HEK293T (cell line): ENCODE measurements at places on chromosomes 16 and 17.

DNA sequence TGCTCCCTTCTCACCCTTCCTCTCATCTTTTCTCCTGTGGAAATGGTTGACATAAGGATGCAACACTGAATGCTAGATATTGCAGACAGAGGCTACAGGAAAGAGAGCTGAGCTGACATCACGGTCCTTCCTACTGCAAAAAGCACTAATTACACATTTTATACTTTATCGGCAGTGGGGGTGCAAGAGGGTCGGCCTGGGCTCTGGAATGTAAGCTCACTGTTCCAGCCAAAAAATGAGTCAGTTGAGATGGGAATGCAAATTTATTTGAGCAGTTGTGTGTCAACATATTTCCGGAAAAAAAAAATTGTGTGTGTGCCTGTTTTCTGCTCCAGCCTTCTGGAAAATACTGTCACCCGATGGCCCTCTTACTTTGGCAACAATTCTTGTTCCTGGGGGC, 14.1 kb upstream of the MRTFB start:
- no peak for DNase-seq

- no peak for DNase-seq
These were observed 64.6 kb downstream of the CDK5R1 start for GRCh38 chr17:32551186-32551955.

DNA sequence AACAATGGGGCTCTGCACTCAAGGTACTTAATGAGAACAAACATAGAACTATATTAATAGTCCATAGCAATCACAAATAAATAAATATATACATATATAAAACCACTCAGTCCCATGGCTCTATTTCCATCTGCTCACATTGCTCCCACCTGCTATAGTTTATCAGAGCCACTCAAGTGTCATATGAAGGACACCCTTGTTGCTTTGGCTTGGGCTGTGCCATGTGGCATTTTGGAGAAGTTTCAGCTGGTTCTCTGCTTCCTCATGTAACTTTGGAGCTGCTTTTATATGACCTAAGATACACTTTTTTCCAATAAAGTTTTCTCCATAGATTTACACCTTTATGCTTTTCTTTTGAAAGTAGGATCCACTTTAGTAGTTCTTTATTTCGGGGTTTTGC, 126.4 kb downstream of the KCNJ2 start:
- no peak for DNase-seq

GRCh38 chr17:49822829-49823228, 25.0 kb downstream of the TAC4 start:
- DNase-seq = no peak

DNA sequence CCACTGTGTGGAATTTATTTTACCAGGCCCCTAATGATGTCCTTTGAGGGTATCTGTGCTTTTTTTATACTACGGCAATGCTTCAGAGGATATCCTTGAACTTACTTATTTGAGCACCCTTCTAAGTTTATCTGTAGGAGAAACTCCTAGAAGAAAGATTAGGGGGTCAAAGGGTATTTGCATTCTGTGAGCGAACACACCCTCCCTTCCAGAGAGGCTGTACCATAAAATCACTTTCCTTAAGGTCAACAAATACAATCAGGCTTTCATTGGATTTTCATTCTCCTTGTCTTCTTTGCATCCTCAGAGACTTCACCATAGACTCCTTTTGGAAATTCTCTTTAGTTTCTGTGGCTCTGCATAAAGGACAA, 4.7 kb upstream of the C1QTNF1 start:
- no peak for DNase-seq

DNA sequence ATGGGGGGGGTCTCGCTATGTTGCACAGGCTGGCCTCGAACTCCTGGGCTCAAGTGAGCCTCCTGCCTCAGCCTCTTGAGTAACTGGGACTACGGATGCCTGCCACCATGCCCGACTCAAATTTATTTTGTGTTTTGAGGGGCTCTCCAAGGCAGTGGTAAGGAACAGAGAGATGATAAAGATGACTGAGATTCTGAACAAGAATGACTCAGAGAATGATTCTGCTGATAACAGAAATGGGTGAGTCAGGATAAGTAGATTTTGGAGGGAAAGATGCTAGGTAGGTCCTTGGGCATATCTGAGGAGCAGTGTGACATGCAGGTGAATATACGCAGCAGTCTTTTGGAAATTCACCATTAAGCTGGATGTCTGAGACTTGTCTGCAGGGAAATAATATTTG, 2.6 kb downstream of the TMEM220 start:
- no peak for DNase-seq

GRCh38 chr16:86768999-86769398, 190.7 kb downstream of the FOXL1 start:
- no peak for DNase-seq

DNA sequence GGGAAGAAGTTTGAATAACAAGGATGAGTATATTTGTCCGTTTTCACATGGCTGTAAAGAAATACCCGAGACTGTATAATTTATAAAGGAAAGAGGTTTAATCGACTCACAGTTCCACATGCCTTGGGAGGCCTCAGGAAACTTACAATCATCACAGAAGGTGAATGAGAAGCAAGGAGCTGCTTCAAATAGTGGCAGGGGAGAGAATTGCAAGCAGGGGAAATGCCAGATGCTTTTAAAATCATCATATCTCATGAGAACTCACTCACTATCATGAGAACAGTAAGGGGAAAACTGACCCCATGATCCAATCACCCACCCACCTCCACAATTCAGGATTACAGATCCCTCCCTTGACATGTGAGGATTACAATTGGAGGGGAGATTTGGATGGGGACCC, 212.8 kb upstream of the CDH8 start:
- no peak for DNase-seq

- peak; percentile 98 for DNase-seq
These were observed 822 bp upstream of the ZSCAN10 start for GRCh38 chr16:3099732-3100499.

GRCh38 chr17:2015314-2015713, 9.8 kb downstream of the RTN4RL1 start:
- DNase-seq = no peak

GRCh38 chr17:82302568-82302963, 14.8 kb downstream of the CD7 start:
- DNase-seq = no peak

GRCh38 chr17:35984140-35984539, 2.4 kb downstream of the CCL14 start:
- no peak for DNase-seq

- no peak for DNase-seq
These were observed 2.9 kb downstream of the TMEM170A start for GRCh38 chr16:75461575-75461974.

GRCh38 chr16:65318138-65318537, 196.3 kb upstream of the CDH11 start:
- no peak for DNase-seq

- no peak for DNase-seq
These were observed 8.6 kb downstream of the CMC2 start for GRCh38 chr16:80997964-80998620.

- no peak for DNase-seq
These were observed 4.7 kb downstream of the LPCAT2 start for GRCh38 chr16:55513616-55514015.

- no peak for DNase-seq
These were observed 2.7 kb upstream of the HAP1 start for GRCh38 chr17:41736983-41737679.

GRCh38 chr16:11232852-11233726, 22.9 kb downstream of the SOCS1 start:
- no peak for DNase-seq

DNA sequence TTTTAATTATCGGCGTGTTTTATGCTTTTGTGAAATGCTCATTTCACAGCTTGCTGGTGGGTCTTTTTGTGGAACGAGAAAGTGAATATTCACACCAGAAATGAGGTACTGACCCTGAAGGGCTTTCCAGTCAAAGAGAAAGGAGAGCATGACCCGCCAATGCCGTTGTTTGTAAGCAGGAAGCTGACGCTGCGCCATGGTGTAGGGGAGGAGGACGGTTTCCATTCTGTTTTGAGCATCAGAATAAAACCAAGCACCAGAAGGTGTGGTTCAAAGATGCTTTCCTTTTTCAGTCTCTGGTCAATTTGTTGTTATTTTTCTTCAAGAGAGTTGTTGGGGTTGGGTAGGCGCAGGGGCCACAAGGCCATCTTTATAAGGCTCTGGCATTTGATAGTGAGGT, 669.3 kb downstream of the WWOX start:
- no peak for DNase-seq

- no peak for DNase-seq
These were observed 5.0 kb upstream of the TIMP2 start for GRCh38 chr17:78929908-78930775.

- no peak for DNase-seq
These were observed 17.2 kb upstream of the CACNG5 start for GRCh38 chr17:66817750-66818149.

- no peak for DNase-seq
These were observed 3.7 kb downstream of the LDHD start for GRCh38 chr16:75112734-75113491.

GRCh38 chr16:48408688-48409087, 23.5 kb upstream of the SIAH1 start:
- DNase-seq = no peak

DNA sequence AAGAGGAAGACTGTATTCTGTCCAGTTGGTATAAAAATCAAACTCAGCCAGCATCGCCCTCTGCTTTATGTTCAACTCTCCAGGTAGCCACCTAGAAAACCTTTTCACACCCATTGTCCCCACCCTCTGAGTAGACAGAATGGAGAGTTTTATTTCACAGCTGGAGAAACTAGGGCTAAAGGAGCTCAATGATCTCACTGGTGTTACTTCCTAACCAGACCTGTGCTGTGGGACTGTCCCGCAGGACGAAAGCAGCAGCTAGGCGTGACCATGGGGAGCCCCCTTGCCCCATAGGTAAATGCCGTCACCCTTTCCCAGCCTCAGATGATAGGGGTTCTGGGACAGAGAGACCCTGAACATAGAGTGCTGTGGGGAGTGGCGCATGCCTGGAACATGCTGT, 67.7 kb downstream of the CYLD start:
- DNase-seq = no peak

DNA sequence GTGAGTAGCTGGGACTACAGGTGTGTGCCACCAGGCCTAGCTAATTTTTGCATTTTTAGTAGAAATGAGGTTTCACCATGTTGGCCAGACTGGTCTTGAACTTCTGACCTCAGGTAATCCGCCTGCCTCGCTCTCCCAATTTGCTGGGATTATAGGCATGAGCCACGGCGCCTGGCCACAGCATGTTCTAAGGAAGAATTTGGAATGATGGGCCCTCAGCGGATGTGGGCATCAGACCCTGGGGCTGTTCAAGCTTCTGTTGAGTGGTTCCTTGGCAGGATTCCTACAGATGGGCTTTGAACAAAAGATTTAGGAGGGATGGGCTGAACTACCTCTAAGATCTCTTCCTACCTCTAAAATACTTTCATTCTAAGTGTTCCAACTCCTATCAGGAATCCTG, 4.1 kb downstream of the PRPSAP2 start:
- DNase-seq = no peak

GRCh38 chr17:19273731-19274130, 36.6 kb downstream of the EPN2 start:
- no peak for DNase-seq

GRCh38 chr17:53061446-53061845, 761.3 kb upstream of the KIF2B start:
- DNase-seq = no peak

GRCh38 chr16:65754820-65755691, 611.4 kb upstream of the CDH5 start:
- no peak for DNase-seq

DNA sequence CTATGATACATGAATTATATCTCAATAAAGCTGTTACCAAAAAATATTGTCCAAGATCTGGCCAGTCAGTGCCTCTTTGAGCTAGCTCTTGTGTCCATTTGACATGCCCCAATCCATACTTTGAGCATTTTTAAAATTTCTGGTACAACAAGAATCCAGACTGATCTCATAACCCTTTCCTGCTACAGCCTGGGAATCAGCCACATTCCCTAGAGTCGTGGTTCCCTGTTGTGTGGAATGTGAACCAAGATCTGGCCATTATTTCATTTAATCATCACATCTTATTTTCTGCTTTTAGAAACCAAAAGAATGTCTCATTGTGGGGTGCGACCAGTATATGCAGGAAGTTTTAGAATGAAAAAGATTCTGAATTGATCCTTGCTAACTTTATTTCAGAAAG, 34.3 kb upstream of the RPRML start:
- no peak for DNase-seq

GRCh38 chr17:3545151-3545550, 12.5 kb downstream of the TRPV3 start:
- no peak for DNase-seq

- DNase-seq = peak; percentile 99
These were observed at the start of the genes RPS6KB1 and TUBD1 for GRCh38 chr17:59892924-59893675. TSS of gene RPS6KB1 (plus strand) at chr17:59893121. CDS start at chr17:59893185, 64 bp downstream. TSS of gene TUBD1 (minus strand) at chr17:59892943. CDS start at chr17:59891002, 1,941 bp downstream.

GRCh38 chr16:3152277-3152990, 17.6 kb downstream of the ZNF213 start:
- DNase-seq = peak; percentile 68

DNA sequence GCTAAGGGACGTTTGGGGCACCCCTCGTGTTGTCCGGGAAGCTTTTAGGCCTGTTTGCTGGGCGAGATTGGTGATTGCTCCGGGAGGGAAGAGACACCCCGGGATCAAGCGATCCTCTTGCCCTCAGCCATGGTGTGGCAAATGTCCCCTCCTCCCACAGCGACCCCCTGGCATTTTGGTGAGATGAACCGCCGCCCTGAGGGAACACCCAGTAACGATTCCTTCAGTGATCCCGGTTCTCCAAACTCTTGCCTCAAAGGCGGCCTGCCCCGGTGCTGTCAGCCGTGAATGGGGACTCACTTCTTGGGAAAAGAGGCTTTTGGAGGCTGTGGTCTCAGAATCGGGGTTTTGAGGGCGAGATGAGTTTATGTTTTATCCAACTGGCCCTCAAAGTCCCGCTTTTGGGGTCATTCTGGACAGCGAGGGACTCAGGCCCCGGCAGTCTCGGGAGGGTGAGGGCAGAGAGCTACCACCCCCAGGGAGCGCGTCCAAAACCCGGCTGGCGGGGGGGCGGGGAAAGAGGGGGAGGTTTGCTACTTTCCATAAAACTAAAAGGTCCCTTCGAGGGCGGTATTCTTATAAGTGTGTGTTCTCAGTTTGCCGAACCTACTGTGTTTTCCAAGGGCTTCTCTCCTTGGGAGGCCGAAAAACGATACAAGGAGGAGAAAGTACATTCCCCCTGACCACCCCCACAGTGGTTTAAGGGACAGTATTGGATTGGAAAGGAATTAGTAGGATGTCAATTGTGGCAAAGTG, 232.7 kb downstream of the MRTFB start:
- no peak for DNase-seq

- no peak for DNase-seq
These were observed 180.1 kb upstream of the SDK2 start for GRCh38 chr17:73824321-73824720.

DNA sequence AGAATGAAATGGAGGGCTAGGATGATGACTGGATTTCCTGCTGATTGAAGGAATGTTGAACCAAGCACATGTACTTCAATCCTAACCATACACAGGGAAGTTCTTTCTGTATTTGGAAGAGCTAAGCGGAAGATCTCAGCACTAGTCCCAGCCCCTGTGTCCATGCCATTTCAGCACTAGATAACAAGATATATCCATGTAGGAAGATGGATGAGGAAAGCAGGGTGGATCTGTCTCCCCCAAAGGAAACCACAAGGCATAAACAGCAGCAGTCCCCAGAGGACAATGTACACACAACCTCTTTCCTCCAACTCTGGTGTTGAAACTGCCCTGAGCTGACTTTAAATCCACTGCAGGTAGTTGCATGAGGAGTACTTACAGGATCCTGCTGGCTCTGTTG, 75.1 kb downstream of the GRIN2A start:
- DNase-seq = no peak

- DNase-seq = no peak
These were observed 3.4 kb downstream of the ZNF688 start for GRCh38 chr16:30567991-30568638.
